RCC 7860 (cell line): ENCODE measurements at places on chromosomes 4 and X.

DNA sequence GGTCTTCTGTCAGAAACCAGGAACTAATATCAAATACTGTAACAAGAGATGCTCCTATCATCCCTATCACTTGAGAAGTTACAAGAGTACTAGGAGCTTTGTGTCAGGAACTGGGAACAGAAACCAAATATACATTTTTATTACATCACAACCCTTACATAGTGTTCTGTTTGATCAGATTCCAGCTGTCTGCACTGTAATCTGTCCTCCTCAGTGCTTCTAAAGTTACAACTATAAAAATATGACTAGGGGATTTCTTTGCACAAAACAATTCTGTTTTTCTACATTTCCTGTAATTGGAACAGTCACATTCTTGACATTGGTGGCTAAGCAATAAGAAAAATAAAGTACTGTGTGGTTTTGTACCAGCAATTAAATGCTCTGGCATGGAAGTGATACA is 686.0 kb downstream of the PDHA2 start:
- DNase-seq, result no peak

DNA sequence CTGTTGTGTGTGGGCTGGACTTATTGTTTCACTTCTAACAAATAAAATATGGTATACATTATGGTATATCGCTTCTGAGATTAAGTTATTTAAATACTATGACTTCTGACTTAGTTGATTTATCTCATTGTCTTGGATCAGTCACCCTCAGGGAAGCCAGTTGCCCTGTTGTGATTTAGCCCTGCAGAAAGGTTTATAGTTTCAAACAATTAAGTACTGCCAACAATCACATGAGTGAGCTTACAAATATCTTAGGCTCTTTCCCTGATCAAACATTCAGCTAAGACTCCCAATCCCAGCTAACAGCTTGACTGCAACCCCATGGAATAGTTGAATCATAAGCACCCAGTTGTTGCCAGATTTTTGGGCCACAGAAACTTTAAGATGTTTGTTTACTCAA is 85.4 kb downstream of the MAGEC1 start:
- no peak for DNase-seq

GRCh38 chr4:3756343-3757059 is 9.7 kb upstream of the ADRA2C start:
- DNase-seq, result no peak

- no peak for DNase-seq
These were observed 72.3 kb downstream of the SOX3 start for GRCh38 chrX:140432346-140433175.
